ENCODE measurements at places on chromosomes 16 and 17.
A peak's percentile ranks its signal among the peaks of the same experiment; 100 is the strongest.

DNA sequence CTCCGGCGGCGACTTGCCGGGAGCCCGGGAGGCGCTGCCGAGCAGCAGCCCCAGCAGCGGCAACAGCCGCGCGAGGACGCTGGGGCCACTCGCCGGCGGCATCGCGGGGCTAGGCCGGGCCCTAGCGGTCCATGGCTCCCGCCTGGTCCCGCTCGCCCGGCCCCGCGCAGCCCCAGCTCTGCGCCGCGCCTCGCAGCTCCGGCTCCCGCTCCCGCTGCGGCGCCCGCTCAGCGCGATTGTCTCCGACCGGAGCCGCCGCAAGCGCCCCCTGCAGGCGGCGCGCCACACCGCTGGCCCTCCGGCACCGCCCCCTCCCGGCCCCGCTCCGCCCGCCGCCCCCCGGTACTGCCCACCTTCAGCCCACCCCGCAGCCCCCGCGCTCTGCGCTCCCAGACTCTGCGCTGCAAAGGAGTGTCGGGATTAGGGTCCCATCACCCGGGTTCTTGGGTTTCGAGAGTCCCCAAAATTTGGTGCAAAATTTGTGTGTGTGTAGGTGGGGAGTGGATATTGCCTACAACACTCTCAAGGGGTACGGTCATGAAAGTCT, at the start of gene FAM171A2:
Gene FAM171A2, minus strand, starts transcription at position 241 of the 547 bp plus-strand sequence. Its CDS starts 139 bp downstream, at position 102.
- DNase-seq = no peak

- no peak for DNase-seq
Measured at GRCh38 chr17:17813725-17814095, 23.1 kb downstream of the SREBF1 start.

DNA sequence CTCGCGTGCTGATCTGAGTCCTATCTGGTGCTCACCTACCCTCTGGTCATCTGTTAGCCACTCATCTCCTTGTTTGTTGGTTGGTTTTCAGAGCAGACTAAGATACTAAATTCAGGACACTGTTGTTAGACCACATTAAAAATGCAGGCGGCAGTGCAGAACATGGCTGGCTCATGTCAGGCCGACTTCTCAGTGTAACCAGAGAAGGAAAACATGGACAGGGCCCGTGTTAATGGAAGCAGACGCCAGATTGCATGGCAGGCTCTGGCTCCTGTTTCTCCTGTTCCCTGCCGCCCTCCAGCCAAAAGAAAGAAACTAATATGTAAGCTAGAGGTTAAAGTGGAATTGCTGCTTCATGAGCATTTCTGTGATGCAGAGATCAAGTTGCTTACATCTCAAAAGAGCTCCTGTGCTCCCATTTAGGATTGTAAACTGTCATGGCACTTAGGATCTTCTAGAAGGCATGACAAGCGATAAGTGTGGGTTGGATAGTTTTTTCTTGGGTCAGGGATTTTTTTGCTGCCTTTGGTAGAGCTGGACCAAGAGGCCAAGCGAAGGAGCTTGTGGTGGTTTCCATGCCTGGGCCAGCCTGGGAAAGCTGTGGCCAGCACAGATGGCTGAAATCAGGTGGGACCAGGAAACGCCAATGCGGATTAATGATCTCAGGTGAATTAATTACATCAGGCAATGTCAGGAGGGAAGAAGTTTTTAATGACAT, 56.1 kb downstream of the YPEL2 start:
- DNase-seq = no peak

DNA sequence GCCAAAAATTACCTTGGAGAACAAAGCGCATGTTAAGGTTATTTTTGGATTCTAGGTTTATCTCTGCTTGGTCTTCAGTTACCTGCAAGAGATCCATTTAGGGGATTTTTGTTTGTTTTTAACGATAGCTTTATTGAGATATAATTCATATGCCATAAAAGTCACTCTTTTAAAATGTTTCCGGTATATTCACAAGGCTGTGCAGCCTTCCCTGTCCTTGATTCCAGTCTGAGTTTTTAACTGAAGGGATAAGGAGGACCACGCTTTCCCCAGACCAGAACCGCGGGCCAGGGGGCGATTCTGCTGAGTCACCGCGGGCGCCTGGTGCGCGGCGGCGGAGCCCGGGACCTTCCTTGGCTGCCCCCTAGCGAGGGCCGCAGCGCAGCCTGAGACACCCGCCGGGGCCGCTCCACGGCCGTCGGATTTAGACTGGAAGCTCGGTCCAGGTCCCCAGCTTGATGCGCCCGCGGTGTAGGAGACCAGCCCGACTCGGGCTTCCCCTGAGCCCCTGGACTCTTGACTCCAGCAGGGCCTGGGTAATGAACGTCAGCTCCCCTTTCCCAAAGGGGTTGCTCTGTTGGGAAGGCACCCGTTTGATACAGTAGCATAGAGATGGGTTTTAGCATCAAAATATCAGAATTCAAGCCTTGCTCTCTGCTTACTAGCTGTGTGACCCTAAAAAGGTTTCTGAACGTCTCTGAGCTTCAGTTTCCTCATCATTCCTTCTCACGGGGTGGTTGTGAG, 50.0 kb upstream of the STH start:
- DNase-seq = no peak

DNA sequence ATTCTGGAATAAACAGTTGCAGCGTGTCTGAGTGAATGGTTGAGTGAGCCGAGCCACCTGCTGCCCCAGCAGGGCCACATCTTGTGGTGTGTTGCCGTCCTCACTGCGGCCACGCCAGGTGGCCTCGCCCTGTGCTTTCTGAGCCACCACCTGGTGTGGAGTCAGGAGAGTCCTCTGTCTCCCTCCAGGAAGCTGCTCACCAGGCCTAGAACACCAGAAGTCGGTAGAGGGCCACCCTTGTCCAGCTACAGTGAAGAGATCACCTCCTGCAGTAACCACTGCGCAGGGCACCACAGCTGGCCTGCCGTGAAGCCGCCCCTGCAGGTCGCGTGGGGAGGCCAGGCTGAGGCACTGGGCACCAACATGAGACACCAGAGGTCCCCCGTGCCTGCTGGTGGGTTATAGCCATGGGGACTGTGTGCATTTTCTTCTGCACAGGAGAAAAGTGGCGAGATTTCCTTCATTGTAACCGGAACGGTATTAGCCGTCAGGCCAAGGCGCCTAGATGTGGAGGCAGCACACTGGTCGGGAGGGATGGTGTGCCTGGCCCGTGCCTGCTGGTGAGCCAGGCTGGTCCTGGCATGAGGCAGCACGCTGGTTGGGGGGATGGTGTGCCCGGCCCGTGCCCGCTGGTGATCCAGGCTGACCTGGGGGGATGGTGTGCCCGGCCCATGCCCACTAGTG, 28.9 kb upstream of the FOXK2 start:
- no peak for DNase-seq

- no peak for DNase-seq
Measured at GRCh38 chr17:20982589-20983358, 60.0 kb downstream of the USP22 start.

- DNase-seq = no peak
Measured at GRCh38 chr17:17840751-17841591, 4.2 kb upstream of the SREBF1 start.

DNA sequence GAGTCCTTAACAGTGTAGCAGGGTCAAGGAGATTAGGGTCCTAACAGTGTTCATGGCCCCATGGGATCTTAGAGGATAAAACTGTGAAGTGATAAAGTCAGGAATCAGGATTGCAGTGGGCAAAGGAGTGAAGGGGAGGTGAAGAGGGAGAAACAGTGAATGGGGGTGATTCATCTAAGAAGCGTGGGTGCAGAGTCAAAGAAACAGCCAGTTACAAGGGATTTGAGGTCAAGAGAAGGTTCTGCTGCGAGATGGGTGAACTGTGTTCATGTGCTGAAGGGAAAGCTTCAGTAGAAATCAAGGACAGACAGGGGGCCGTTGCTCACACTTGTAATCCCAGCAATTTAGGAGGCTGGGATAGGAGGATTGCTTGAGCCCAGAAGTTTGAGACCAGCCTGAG, 5.9 kb downstream of the GTF3C1 start:
- no peak for DNase-seq

- DNase-seq = no peak
Measured at GRCh38 chr17:78341559-78342448, 18.1 kb downstream of the SOCS3 start.

GRCh38 chr16:1441391-1441829, 2.9 kb downstream of the CCDC154 start:
- no peak for DNase-seq

DNA sequence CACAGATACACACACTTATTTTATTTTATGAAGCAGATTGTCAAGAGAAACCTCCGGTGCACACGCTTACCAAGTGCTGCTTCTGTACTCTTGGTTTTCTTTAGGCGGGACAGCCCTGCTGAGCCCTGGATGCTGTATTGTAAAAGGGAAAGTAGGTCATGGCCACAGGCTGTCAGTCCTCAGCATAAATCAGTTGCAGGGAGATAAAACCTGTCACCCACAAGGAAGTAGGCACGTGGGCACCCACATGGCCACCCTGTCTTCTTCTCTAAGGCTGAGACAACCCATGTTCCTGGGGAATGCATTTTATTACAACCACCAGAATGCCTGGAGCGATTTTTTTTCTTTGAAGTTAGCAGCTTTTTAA, 59.3 kb downstream of the ASIC2 start:
- DNase-seq = no peak

DNA sequence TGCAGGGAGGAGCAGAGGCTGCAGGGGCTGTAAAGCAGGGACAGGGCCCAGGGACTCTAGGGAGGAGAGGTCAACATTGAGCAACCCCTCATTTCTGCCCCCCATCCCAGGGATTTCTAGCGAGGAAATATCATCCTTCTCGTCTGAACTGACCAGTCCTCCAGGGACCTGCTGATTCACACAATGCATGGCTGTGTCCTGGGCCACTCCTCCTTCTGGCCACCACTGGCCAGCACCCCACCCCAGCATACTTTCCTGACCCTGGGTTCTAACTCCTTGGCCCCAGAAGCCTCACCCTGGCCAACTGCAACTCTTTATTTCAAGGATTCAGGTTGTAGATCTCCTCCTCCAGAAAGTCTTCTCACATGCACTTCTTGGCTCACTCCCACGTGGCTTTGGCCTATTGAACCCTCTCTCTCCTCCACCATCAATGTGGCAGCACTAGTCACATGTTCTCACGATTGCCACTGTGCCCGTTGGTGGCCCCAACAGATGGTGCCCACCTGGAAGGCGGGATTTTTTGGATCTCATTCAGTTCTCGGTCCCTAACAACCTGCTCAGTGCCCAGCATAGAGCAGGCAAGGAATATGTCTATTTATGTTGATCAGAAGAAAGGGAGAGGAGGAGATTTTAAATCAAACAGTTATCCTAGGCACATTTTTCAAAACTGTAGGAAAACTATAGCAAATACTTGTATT, 41.5 kb downstream of the CUEDC1 start:
- DNase-seq = no peak

GRCh38 chr16:59213952-59214351, 479.8 kb upstream of the GOT2 start:
- no peak for DNase-seq

DNA sequence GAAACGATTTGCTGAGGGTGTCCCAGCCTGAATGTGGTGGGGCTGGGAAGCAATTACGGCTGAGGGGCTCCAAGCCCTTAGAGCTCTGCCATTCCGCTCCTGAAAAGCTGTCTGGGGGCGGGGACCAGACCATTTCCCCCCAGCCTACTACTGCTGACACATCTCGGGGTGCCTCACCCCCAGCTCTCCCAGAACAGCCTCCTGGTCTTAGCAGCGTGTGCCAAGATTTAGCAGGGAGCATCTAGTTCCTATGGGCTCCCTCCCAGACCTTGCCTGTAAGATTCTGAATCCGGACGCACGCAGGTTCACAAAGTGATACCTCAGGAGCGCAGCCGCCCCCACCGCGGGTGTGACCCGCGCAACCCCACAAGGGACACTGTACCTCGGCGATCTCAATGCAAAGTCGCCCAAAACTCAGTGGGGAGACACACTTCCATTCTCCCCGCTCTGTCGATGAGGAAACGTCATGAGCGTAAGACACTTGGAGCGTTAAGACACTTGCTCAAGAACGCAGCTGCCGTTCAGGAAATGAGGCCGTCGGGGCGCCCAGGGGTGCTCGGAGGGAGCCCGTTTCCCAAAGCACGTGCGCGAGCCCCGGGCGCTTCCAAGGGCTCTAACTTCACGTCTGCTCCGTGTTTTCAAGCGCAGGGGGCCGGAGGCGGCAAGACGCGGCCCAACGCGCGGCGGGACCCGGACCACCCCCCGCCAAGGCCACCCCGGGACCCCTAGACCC, 629 bp downstream of the GEMIN4 start:
- DNase-seq = no peak

GRCh38 chr16:56941092-56941491, 9.2 kb downstream of the HERPUD1 start:
- DNase-seq = no peak

DNA sequence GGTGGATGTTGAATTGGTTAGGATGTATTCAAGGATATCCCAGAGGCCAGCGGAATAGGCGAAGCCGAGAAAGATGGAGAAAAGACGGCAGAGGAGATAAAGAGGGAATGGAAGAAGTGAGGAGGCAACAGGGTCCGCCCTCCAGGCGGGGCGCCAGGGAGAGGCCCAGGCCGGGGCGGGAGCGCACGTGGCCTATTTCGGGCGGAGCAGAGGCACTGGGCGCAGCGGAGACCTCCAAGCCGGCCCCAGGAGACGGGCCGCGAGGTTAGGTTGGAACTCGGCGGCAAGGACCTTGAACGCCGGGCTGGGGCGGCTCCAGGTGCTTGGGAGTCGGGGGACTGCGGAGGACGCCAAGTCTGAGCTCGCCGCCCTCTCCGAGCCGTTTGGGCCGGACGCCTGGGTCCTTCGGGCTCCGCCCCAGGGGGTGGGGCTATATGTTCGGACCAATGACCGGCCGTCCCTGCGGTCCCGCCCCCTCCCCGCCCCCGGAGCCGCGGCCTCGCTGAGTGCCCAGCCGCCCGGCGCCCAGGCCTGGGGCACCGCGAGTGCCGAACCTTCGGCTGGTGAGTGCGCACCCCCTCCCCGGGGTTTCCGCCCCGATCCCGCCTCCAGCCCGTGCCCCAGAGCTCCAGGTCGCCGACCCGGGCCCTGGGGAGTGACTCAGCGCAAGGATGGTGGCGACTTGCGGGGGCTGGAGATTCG, at the start of gene ZNF771:
Gene ZNF771, plus strand, starts transcription at position 505 of the 702 bp plus-strand sequence. CDS start 448 bp downstream, outside the sequence.
- DNase-seq = peak; percentile 51

DNA sequence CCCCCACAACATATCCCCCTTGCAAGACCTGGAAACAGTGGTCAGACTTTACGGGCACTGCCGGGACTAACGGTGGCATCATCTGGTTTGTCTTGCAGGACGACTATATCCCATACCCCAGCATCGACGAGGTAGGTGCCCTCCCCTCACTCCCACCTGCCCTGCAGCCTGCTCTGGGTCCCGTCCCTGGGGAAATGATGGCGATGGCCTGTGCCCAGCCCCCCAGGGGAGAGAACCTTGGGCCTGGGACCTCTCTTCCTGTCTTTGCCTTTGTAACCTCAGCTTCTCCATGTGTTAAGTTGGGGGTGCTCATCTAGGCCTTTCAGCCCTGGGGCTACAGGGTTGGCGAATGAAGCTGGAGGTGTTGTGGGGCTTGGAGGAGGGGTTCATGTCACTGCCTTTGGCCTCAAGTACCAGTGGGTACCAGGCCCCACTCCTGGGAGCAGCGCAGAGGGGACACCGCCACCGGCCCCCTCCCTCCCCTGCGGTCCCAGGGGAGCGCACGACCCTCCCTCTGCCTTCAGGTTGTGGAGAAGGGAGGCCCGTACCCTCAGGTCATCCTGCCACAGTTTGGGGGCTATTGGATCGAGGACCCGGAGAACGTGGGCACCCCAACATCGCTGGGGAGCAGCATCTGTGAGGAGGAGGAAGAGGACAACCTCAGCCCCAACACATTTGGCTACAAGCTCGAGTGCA, 99.9 kb downstream of the OR1D5 start:
- no peak for DNase-seq

GRCh38 chr16:85473909-85474620, 139.1 kb upstream of the GSE1 start:
- DNase-seq = no peak

GRCh38 chr16:66695935-66696668, 441 bp downstream of the CMTM4 start:
- DNase-seq = no peak
